ENCODE measurements at places on chromosomes 1 and 21.

- no peak for DNase-seq
Measured at GRCh38 chr1:167790117-167790516, 68.3 kb downstream of the MPZL1 start.

GRCh38 chr1:241749945-241750695 lies 97.9 kb upstream of the EXO1 start:
- DNase-seq, result no peak

DNA sequence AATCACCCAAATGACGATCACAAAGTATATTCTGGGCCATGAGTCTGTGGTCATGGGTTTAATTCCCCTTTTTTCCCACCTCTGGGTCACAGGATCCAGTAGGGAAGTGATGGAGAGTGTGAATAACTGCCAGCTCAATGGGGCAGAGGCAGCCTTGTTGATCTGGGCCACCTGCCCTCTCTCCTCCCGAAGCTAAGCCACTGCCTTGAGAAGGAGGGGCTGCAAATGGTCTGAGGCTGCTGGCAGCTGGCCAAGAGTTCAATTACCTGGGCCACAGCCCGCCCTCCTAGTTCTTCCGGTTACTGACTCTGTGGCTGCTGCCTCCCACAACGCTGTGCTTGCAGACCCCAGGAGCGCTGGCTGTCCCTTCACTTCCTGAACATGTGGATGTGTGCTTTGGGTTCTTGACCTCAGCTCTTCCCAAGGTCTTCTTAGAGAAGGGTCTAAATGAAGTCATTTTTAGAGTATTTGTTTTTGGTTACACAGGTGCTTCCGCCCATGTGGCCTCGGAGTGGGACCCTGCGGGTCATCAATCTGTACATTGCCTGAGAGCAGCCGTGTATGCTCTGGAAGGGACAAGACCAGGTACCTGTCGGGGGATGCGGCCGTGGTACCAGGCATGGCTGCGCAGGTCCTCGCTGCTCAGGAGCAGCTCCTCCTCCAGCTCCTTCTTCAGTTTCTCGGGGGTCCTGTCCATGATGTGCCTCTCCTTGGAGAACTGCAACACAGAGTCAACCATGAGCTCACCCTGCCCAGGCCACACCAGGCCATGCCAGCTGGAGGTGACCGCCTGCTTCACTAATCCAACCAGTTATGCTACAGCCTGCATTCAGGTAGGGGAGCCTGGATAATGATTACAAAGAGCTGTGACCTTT lies 89.7 kb downstream of the BCAR3 start:
- DNase-seq, result no peak

- no peak for DNase-seq
Measured at GRCh38 chr1:150176593-150176992, 26.9 kb downstream of the PLEKHO1 start.

GRCh38 chr1:92310185-92310597 lies 11.3 kb downstream of the RPAP2 start:
- DNase-seq, result peak; percentile 69

- DNase-seq, result no peak
Measured at GRCh38 chr21:41195311-41195710, 27.4 kb downstream of the BACE2 start.

DNA sequence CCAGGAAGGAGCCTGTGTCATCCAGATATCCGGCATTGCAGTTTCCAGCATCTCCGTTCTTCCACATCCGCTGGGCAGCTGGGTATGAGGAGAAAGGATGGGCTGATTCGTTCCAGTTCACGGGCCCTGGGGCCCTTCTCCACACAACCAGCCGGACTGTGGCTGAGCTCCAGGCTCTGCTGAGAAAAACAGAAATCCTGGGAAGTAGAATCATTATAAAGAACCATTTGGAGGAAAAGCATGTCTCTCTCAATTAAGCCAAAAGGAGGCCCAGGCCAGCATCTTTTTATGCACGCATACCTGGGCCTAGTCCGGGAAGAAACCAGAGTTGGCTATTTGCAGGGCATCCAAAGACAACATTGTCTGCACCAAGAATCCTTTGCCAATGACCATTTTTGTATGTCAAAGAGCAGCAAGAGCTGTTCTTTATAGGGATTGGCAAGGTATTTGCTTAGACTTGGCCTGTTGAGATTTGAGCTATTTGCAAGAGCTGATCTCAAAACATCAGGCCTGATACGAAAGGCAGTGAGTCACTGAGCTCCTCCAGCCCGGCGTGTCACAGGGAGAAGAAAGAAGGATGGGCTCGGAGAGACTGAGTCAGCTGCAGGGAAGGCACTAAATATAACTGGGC lies 84.9 kb upstream of the ARHGEF16 start:
- no peak for DNase-seq

GRCh38 chr1:165843304-165843703 lies 15.9 kb downstream of the UCK2 start:
- DNase-seq, result no peak

DNA sequence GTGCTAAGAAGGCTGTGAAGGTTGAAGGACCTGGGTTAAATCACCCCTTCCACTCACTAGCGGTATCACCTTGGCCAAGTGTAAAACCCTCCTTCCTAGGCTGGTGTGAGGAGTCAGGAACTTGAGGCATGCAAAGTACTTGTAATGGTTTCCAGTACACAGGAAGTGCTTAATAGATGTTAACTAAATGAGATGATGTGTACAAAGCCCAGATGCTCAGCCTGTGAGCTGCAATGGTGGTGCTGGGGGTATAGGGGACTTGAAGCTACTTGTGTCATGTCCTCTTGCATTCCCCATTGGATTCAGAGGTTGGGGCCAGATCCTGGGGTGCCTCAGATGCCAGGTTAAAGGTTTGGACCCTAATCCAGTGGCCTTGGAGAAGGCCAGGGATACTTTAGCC lies 75.5 kb downstream of the EPHB2 start:
- DNase-seq, result no peak

Measured in Karpas-422 (cell line).